Epithelial cell of alveolus of lung (primary cell): ENCODE measurements at places on chromosomes 11 and 22. TPM values are rescaled to one million over a fixed set of nuclear protein-coding genes. Genes with fewer than 3 reads are reported as not detected.

The FGF4 gene
- total RNA-seq, result not detected in 2 replicates

The THY1 gene
- 57.8 and 249 TPM in 2 replicates for total RNA-seq

The GUCY1A2 gene
- 0.40 and 1.2 TPM in 2 replicates for total RNA-seq

The PHF21B gene
- total RNA-seq, result not detected in 2 replicates
